Brain pericyte (primary cell): ENCODE measurements at places on chromosomes 12 and 14.
A peak's percentile ranks its signal among the peaks of the same experiment; 100 is the strongest.

DNA sequence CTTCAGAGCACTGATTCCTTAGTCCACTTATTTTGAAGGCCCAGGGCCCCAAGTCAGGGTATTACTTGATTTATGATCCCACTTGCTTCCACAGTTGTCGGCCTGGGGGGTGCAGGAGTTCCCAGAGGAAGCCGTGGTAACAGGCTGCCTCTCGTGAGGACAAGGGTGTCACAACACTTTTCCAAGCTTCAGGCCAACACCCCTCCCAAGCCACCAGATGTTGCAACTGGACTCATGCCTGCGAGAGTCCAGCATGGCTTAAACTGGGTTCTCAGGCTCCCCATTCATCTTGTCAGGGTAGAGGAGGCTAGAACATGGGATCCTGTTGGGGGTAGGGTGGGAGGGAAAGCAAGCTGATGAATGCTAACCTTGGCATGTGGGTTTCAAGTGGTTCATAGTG, 56.1 kb downstream of the BMP4 start:
- no peak for DNase-seq

DNA sequence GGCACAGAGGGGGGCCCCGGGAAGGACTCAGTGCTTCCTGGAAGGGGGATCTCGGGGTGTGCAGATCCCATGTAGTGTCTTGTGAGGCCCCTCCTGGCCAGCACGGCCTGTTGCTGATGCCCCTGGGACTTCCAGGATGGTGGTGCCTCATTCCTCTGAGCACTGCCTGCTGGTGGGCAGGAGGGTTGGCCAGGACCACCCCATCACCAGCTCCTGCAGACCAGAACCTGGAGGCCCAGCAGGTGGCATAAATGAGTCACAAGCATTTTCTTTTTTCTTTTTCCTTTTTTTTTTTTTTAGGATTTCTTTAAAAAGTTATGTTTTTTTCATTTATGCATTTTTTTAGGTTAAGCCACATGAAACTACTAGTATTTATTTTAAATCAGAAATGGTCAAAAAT, 8.0 kb downstream of the MMP17 start:
- no peak for DNase-seq

DNA sequence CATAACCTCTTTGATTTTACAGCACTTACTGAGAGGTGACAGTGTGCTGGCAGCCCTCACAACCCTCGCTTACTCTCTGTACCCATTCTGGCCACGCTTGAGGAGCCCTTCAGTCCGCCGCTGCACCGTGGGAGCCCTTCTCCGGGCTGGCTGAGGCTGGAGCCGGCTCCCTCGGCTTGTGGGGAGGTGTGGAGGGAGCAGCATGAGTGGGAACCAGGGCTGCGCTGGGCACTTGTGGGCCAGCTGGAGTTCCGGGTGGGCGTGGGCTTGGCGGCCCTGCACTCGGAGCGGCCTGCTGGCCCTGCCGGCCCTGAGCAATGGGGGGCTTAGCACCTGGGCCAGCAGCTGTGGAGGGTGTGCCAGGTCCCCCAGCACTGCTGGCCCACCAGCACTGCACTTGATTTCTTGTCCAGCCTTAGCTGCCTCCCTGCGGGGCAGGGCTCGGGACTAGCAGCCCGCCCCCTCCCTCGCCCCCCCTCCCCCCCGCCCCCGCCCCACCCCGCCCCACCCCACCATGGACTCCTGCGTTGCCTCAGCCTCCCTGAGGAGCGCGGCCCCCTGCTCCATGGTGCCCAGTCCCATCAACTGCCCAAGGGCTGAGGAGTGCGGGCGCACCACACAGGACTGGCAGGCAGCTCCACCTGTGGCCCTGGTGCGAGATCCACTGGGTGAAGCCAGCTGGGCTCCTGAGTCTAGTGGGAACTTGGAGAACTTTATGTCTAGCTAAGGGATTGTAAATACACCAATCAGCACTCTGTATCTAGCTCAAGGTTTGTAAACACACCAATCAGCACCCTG, 9.9 kb downstream of the MDGA2 start:
- DNase-seq, result no peak

DNA sequence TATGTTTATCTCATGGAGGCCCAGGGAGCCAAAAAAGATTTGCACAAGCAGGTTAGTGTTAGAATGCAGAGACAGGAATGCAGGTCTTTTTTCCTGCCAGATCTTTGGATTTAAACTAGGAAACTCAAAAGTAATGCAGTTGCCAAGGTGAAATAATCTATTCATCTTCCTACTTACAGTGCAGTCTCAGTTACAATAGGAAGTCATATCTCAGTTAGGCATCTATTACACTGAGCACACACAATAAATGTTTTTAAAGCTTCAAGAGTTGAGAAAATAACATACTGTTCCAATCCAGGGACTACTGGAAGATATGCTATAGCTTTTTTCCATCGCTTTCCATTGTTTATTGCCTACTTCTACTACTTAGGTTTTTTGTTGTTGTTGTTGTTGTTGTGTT, 279.3 kb upstream of the E2F7 start:
- no peak for DNase-seq

GRCh38 chr14:36067428-36068187, 108.9 kb downstream of the PTCSC3 start:
- no peak for DNase-seq

GRCh38 chr14:70999117-70999516, 91.9 kb downstream of the PCNX1 start:
- DNase-seq, result no peak

GRCh38 chr12:15088105-15088504, 115.3 kb downstream of the PDE6H start:
- DNase-seq, result no peak

- DNase-seq, result no peak
Observed at GRCh38 chr12:108306506-108306905, 32.6 kb downstream of the CMKLR1 start.

- DNase-seq, result no peak
Observed at GRCh38 chr14:87813686-87814085, 179.3 kb downstream of the GALC start.

DNA sequence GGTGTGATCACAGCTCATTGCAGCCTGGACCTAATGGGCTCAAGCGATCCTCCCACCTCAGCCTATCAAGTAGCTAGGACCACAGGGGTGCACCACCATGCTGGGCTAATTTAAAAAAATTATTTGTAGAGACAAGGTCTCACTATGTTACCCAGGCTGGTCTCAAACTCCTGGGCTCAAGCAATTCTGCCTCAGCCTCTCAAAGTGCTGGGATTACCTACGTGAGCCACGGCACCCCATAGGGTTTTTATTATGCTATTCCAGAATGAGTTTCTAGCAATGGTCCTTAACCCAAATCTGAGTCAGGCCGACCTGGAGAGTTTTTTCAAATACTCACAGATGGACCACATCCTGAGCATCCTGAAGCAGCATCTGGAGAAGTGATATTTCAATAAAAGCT, 159.8 kb downstream of the CPNE8 start:
- no peak for DNase-seq

- DNase-seq, result no peak
Observed at GRCh38 chr14:33755358-33755757, 195.5 kb downstream of the EGLN3 start.

GRCh38 chr14:75831455-75831854, 150.3 kb downstream of the TGFB3 start:
- peak; percentile 50 for DNase-seq

GRCh38 chr14:70170976-70171375, 17.8 kb downstream of the SLC8A3 start:
- no peak for DNase-seq

GRCh38 chr14:94127330-94127729, 2.1 kb downstream of the IFI27L2 start:
- no peak for DNase-seq

DNA sequence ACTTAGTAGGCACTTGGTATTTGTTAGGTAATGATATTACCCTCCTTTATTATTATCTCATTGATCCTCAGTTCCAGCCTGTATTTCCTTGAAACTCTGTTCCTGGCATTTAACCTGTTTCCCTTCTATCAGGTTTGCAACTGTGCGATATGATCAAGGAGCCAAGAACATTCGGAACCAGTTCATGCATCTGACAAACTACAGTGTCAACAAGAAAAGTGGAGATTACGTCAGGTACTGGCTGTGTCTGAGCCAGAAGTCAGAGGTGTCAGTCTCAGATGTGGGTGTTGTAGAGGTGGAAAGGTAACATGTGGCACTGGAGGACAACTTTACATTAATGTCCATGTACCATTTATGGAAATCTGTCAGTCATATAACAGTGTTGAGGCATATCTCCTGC, 56.7 kb downstream of the TTLL5 start:
- DNase-seq, result no peak

- no peak for DNase-seq
Observed at GRCh38 chr12:82650627-82651337, 35.9 kb upstream of the TMTC2 start.

DNA sequence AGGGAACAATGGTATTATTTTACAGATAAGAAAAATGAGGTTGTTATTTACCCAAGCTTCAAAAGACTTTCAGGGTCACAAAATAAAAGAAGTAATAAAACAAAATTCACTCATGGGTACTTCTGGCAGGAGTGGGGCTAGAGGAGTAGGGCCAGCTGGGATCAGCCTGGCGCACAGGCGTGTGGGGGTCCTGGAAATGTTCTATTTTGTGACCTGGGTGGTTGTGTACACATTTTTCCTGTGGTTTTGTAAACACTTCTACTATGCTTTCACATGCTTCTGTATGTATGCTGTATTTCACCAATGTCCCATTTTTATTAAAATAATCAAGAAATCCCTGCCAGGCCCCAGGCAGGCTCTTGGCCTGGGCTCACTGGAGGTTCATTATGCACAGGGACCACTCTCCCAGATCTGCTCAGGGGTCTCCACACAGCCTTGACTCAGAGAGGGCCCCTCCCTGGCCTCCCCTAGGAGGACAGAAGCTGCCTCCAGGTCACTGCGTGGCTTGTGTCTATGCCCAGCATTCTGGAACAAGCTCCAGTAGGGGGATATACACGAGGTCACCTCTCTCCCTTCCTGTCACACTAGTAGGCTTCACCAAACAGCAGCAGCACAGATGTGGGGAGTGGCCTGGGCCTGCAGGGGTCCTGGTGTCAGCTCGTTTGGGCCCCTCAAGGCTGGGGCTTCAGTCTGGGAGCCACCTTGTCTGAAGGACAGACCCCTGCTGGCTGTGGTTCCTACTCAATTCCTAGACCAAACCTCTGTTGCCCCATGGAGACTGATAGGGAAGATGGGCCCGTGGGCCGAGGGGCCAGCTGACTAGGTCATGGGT, 37.8 kb downstream of the ANAPC7 start:
- no peak for DNase-seq

DNA sequence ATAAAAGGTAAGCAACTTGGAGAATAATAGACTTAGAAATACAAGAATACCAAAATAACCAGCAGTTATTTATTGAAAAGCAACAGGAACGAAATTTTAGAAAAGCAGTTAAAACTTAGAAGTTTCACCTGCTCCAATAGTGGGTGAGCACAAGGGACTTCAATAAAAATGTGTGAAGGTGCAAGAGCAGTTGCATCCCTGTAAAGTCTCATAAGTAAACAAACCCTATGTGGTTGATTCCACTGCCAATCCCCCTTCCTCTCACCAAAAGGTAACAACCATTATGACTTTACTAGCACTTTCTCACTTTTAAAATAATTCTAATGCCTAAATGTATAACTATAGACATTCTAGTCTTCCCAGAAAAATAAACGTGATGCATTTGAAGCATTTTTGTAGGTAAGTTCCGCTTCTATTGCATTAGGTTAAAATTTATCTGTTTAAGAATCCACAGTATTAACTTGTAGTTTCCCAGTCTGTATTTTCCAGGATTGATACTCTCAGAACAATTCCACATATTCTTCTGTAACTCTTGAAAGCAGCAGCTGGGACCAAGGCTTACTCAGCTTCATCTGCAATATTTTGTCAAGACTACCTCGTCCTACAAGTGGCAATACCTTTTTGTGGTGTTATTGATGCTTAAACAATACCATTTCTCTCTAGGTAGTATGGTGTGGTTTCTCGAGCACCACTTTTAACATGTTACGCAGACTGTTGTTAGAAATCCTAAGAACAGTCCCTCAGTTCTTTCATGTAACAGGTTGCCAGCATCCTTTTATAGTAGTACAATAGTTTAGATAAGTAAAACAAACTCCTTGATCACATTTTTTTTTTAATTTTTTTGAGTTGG, 32.1 kb downstream of the HNRNPC start:
- no peak for DNase-seq

- no peak for DNase-seq
Observed at GRCh38 chr14:70698288-70698687, 56.6 kb downstream of the TTC9 start.

DNA sequence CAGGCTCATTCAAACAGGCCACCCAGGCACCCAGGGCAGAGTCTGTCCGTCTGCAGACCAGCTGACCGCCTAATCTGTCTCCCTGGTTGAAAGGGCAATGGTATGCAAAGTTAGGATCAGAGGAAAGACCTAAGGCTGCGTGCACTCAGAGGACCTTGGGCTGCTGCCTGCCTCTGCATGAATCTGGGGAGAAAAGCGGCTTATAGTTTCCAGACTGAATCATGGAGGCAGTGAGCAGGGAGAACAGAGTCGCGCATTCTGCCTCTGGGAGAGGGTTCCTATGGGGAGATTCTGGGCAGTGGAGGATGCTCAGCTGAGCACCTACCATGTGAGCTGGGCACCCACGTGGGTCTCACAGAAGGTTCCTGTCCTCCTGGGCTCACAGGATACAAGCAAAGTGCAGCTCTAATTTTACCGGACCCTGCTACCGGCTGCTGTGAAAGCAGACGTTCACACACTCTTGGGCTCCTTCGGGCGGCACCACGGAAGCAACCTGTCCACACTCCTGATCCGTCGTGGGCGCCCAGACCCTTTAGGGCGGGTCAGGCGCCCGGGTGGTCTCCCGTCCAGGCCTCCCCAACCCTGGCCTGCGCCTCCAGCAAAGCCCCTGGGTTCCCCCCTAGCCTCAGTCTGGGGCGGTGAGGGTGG, 772 bp downstream of the SCARB1 start:
- no peak for DNase-seq

GRCh38 chr12:51729331-51729730, 119.2 kb downstream of the FIGNL2 start:
- DNase-seq, result no peak

GRCh38 chr12:46559311-46559710, 186.7 kb upstream of the SLC38A2 start:
- no peak for DNase-seq

DNA sequence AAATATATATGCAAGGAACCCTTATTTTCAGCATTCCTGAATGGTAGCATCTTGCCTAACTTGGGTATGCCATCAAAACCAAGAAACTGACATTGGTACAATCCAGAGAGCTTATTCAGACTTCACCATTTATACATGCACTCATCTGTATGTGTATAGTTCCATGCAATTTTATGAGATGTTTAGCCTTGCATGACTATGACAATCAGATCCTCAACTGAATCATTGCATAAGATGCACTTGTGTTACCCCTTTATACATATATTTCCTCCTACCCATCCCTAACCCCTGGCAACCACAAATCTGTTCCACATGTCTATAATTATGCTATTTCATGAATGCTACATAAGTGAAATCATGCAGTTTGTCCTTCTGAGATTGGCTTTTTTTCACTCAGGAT, 37.0 kb upstream of the PPFIBP1 start:
- DNase-seq, result no peak

- no peak for DNase-seq
Observed at GRCh38 chr12:94575024-94575423, 75.3 kb downstream of the TMCC3 start.

DNA sequence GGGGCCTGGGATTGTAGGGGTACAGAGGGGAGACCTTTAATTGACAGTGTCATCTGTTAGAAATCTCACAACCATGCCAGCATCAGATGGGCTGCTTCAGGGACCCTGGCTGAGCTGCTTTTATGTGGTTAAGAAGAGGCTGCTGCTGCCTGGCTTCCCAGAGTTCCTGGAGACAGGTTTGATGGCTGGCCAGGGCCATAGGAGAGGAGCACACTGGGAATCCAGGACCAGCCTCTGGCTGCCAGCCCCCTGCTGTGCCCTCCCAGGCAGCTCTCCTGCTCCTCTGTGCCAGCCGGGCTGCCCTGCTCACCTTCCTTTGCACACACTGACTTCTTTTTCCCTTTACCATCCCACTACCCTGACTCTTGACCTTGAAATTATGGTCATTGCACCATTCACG, 507 bp upstream of the KRT73 start:
- no peak for DNase-seq
